ENCODE measurements at places on chromosomes 16 and 17.

DNA sequence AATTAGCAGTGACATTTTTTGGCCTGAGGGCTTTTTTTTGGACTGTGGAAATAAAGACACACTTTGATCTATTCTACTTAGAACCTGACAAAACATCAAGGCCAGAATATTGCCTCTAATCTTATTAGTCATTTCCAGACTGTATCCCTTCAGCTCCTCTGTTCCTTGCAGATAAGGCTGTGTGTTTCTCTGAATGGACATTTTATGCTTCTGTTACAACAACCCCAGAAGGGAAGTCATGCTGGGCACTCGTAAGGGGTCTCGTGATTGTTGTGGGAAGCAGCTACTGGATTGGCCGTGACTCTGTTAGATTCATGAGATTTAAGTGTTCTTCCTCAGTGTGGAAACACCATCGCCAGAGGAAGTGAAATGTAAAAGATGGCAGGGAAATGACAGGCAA is 31.6 kb upstream of the HS3ST2 start:
- no peak for DNase-seq

DNA sequence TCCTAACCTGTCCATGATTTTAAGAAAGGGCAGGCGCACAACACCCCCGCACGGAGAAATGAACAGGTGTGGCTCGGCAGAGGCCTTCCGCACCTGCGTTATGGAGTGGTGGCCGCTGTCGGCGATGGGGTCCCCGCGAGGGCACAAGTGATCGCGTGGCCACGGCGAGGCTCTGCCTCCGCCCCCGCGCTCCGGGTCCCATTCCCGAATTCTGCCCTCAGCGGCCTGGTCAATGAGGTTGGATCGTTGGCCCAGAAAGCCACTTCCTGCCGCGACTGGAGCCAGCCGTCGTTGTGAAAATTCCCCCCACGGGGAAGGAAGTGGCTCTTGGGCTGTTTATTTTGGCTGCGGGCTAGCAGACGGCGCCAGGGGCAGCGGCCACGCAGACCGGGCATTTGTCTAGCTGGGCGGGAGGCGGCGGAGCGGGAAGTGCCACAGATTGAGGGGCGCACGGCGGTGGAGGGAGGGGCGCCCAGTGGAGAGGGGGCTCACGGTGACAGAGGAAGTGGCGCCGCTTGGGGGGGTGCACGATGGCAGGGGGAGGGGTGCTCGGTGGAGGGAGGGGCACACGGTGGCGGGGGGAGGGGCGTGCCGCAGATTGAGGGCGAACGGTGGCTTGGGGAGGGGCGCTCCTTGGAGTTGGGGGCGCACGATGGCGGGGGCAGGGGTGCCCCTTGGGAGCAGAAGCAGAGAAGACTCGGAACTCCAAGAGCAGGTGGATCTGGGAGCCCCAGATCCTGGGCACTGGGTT is 25.0 kb downstream of the MRC2 start:
- peak; percentile 46 for DNase-seq

DNA sequence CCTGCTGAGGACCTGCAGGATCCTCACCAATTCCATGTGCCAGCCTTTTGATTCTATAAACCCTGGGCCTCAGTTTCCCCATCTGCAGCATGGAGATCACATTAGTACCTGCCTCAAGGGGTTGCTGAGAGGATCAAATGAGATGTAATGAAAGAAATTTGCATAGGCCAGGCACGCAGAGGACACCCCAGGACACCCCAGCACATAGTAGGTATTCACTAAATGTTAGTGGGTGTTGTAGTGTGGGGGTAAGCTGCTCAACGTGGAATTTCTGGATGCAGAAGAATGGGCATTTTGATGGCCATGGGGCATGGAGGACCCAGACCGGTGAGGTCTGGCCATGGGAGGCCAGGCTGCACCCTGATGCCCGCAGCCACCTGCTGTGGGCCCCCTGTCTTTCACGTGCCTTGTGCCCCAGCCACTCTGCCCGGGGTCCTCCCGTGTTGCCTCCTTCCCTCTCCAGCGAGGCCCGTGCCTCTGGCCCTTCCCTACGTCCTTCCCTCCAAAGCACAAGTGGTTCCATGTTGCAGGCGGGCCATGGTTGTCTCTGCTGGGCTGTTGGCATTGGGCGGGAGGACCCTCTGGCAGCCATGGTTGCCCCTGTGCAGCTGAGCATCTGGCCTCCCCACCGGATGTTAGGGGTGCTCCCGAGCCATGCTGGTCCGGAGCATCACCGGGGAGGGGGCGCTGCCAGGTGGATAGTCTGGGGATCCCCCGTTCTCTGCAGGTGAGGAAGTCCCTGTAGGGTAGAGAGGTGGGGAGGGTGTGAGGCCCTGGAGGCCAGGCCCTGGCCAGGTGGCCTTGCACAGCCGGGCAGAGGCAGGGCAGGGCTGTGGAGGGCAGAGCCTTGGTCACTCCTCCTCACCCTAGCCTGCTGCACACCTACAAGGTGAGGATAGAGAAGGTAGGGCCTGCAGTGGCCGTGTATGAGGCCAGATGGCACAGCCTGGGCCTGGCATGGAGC is 8.6 kb downstream of the MAP2K3 start:
- no peak for DNase-seq

- DNase-seq = no peak
These were observed 333.8 kb downstream of the SNX29 start for GRCh38 chr16:12310286-12310685.

- DNase-seq = no peak
These were observed 86.7 kb downstream of the CLEC16A start for GRCh38 chr16:11030990-11031510.

GRCh38 chr16:59342669-59343068 is 608.6 kb upstream of the GOT2 start:
- no peak for DNase-seq

DNA sequence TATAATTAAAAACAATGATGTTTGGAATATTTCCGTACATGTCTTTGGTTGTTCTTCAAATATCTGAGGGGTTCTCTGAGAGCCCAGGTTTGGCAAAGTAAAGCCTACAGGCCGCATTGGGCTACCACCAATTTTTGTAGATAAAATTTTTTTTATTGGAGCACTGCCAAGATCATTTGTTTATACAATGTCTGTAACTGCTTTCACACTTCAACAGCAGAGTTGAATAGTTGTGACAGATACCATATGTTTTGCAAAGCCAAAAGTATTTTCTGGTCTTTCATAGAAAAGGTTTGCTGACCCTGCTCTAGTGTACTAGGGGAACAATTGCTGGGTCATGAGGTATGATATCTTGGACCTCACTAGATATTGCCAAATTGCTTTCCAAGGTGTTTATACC is 10.5 kb downstream of the PPM1D start:
- DNase-seq = no peak

GRCh38 chr16:55282441-55282840 is 41.6 kb upstream of the IRX6 start:
- no peak for DNase-seq

DNA sequence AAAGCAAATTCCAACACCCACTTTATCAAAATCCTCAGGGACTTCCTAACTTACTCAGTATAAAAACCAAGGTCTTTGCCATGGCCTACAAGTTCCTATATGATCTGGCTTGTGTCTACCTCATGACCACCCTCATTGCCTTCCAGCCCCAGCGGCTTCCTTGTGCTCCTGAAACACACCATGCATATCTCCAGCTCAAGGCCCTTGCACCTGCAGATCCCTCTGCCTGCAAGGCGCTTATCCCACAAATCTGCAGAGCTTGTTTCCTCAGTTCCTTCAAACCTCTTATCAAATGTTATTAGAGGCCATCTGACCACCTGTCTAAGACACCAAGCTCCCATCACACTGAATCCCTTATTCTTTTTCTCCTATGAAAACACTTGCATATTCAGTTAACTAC is 2.6 kb downstream of the BBS2 start:
- no peak for DNase-seq

DNA sequence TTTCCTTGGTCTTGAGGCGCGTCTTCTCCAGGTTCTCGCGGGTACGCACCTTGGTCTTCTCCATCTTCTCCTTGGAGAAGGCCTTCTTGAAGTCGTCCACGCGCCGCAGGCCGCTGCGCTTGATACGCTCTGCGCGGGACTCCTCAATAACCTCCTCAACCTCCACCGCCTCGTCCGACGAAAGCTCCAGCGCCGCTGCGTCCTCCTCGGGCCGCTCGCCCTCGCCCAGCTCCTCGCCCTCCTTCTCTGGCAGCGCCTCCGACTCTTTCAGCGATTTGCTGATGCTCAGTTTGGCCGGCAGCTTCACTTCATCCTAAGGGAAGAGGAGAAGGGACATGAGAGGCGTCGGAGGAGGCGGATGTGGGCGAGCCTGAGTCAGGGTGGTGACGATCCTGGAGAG is 16.8 kb upstream of the STAT3 start:
- no peak for DNase-seq

GRCh38 chr17:50467114-50467854 is 1.4 kb downstream of the CHAD start:
- no peak for DNase-seq

GRCh38 chr17:3221850-3222249 is 14.4 kb downstream of the OR1A1 start:
- DNase-seq = no peak

GRCh38 chr17:57370619-57371018 is 114.3 kb downstream of the MSI2 start:
- DNase-seq = no peak

DNA sequence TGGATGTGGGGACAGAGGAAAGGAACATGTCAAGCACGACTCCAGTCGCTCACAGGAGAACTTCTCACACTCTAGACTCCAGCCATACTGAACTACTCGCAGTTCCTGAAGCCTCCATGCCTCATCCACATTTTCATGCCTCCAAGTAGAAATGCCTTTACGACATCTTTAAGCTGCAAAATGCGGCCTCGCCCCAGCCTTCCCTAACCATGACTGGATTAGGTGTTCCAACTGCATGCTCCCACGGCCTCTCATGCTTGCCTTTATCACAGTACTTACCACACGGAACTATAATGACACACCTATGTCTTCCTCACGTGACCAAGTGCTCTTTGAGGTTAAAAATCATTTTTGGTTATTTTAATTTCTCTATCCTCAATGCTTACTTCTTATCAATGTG is 23.9 kb downstream of the SMG6 start:
- no peak for DNase-seq

GRCh38 chr16:10635365-10636021 is 55.1 kb upstream of the EMP2 start:
- no peak for DNase-seq

DNA sequence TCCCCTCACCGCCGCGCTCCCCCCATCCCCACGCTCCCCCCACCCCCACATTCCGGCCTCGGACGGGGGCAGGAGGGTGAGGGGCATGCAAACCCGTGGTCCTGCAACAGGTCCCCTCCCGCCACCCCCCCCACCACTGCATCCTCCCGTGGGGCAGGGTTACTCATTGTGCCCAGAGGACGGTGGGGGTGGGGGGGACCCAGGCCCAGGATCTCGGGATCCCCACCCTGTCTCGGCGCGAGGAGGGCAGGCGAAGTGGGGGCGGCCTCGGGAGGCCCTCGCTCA is 8.5 kb downstream of the SLC22A31 start:
- DNase-seq = no peak

DNA sequence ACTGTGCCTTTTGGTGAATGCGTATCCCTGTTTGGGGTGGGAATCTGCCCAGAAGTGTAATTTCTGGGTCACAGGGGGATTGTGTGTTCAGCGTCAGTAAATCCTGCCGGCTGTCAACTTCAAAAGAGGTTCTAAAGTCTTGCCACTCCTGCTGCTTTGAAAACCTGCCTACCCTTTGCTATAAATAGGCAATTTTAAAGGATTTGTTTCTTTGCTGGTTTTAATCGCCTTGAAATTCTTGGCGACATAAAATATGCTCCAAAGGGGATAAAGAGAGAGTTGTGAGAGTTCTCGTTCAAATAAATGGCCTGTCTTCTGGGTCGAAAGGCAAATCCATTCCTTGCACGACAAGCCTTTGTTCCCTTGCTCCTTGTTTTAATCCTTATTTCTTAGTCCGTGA is 143.4 kb downstream of the IRF8 start:
- no peak for DNase-seq

- DNase-seq = no peak
These were observed 4.6 kb downstream of the CLUH start for GRCh38 chr17:2706911-2707510.

- DNase-seq = no peak
These were observed 2.6 kb upstream of the HAPSTR1 start for GRCh38 chr16:9088848-9089247.

DNA sequence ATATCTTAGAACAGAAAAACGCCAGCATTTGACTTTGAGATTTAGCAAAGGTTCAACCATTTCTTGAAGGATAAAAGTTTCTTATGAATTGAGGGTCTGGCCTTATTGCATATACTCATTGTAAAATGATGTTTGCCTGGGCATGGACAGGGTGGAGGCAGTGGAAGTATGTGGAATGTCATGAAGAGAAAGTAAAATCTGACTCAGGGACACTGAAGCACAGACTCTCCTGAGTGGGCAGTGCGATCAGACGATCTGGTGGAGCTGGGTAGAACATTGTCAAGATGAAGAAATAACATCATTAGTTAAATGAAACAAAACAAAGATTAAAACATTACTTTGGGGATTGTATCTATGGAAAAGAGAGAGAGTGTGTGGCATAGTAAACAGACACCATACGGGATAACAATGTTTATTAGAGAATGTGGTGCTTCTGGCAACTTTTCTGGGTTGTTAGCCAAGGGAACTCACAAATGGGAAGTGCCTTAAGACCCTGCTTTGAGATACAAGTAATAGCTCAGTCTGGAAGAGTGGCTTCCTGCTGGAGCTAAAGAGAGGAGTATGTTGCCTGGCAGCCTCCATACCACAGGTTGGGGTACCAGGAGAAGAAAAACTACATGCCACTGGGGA is 4.4 kb downstream of the MAP3K3 start:
- no peak for DNase-seq
